MCF 10A (cell line): ENCODE measurements at places on chromosomes 13 and 19. TPM values are rescaled to one million over a fixed set of nuclear protein-coding genes. Genes with fewer than 3 reads are reported as not detected.

The PSENEN gene
- 65.0 and 86.9 TPM in 2 replicates for total RNA-seq

The GTPBP3 gene
- total RNA-seq, result 24.8 and 27.9 TPM in 2 replicates

The C13orf46 gene
- total RNA-seq, result 0.54 and 1.4 TPM in 2 replicates

The TMC4 gene
- total RNA-seq, result 3.7 and 6.1 TPM in 2 replicates

The MISP3 gene
- 0.32 and 0.54 TPM in 2 replicates for total RNA-seq

The LILRA1 gene
- total RNA-seq, result not detected in 2 replicates

The KANK2 gene
- 25.0 and 29.2 TPM in 2 replicates for total RNA-seq

The DCT gene
- total RNA-seq, result 0.07 TPM in 1 of 2 replicates, not detected in the other

The C1QTNF9 gene
- total RNA-seq, result not detected in 2 replicates

GRCh38 chr19:28014615-28015405 is 1198.1 kb downstream of the UQCRFS1 start:
- no peak for DNase-seq

GRCh38 chr19:11361771-11362731 is 6.8 kb downstream of the PLPPR2 start:
- no peak for DNase-seq

DNA sequence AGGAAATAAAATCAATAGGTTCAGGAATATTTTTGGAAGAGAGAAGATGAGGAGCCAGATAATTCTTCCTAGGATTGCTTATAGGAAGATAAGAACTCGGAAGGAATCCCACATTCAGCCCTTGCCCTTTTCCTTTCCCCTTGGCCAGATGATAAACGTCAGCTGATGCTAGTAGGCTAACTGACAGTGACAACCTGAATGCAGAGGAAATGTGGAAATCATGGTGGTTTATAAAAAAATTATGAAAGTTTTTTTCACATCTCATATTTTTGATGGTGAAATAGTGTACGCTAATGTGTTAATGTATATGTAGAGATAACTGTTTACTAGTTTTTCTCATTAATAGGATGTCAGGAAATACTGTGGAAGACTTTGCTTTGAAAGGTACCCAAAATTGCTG is 56.9 kb downstream of the EDNRB start:
- DNase-seq, result no peak

GRCh38 chr19:53101518-53101917 is 1.7 kb downstream of the ZNF160 start:
- no peak for DNase-seq

DNA sequence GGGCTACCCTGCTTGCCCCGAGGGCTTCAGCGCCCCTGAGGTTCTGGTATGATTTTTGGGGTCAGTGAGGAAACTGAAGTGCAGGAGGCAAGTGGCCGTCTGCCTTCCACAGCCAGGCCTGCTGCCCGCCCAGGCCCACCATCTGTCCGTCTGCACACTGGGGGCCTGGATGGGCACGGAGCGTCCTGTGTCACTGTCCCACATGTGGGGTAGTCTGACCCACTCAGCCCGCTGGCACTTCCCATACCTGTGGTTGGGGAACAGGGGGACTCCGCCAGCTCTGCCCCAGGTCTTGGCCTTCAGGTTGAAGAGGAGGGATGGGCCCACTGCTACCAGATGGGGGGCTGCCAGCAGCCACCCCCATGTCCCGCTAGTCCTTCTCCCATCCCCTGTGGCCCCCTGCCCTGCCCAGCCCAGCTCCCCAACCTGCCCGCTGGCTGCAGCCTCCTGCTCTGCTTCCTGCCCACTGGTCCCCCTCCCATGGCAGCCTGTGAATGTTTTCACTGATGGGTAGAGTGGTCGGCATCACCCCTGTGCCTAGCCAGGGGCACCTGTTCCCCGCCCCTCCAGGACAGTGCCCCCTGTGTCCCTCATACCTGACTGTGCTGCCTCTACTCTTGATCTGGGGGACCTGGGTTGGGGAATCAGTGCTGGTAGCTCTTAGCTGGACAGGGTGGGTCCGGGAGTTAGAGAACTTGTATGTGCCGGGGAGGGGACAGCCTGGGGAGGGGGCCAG is 9.5 kb downstream of the PIAS4 start:
- DNase-seq, result no peak

- DNase-seq, result no peak
These were observed at the start of gene CEACAM7 for GRCh38 chr19:41688098-41688497. Gene CEACAM7, minus strand, starts transcription at chr19:41688270. Its CDS starts 105 bp downstream, at chr19:41688165.

- DNase-seq, result peak; percentile 72
These were observed 13.2 kb upstream of the LHFPL6 start for GRCh38 chr13:39616087-39616694.

GRCh38 chr13:84536906-84537305 is 654.6 kb upstream of the SLITRK1 start:
- no peak for DNase-seq

GRCh38 chr13:62687732-62688131 is 1272.1 kb upstream of the PCDH20 start:
- no peak for DNase-seq

- DNase-seq, result no peak
These were observed 29.3 kb downstream of the ZNF566 start for GRCh38 chr19:36460046-36460445.

DNA sequence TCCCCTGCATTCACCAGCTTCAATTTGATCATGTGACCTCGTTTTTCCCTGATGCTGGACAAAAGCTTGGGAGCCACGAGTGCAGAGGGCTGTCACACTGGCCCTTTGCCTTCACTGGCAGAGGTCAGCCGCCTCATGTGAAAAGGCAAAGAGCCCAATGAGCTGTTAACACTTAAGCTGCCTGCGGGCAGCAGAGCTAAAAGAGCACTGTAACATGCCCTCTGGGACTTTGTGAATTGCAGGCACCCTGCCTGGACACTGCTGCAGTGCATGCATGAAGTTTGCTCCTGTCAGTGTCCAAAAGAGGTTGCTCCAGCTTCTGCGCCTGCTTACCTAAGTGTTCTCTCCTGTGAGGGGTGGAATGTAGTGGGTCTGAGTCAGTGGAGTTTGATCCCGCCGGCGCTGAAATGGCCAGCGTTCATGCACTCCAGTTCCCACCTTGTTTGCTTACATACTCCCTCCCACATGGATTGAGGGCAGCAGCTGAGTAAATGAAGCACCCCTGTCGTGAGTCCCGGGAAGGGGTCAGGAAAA is 193.7 kb downstream of the RFC3 start:
- no peak for DNase-seq

- no peak for DNase-seq
These were observed 26.9 kb upstream of the CYP2A7 start for GRCh38 chr19:40908976-40909375.

DNA sequence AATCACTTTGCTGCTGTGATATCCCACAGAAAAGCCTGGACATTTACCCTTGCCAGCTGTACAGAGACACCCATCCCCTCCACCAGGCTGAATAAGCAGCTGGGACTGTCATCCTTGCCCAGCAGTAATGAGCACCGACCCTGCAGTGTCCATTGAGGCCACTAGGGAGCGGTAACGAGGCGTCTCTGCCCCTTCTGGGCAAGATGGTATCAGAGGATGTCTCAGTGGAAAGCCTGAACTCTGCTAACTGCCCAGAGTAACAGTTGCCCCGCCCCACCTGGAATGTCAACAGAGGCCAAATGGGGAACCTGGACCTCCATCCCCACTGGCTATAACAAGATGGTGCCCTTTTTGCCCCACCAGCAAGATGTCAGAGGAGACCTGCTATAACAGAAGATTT is 22.8 kb upstream of the CEACAM20 start:
- DNase-seq, result peak; percentile 66

GRCh38 chr13:65090186-65090585 is 2139.9 kb downstream of the PCDH9 start:
- no peak for DNase-seq
